Activated T-cell treated with anti-CD3 and anti-CD28 coated beads for 1 hour (primary cell): ENCODE measurements at places on chromosomes 3 and 15.

GRCh38 chr3:12316253-12316652 lies 27.4 kb downstream of the PPARG start:
- no peak for DNase-seq

- no peak for DNase-seq
Measured at GRCh38 chr3:154430014-154430413, at the start of gene GPR149. Gene GPR149, minus strand, starts transcription at chr3:154430190. Its CDS starts 575 bp downstream, at chr3:154429615.

GRCh38 chr3:23075496-23075895 lies 127.6 kb upstream of the UBE2E2 start:
- DNase-seq: no peak

- no peak for DNase-seq
Measured at GRCh38 chr15:33601461-33601860, 290.7 kb downstream of the RYR3 start.

- no peak for DNase-seq
Measured at GRCh38 chr3:39185326-39185958, 7.0 kb downstream of the XIRP1 start.

GRCh38 chr3:186217820-186218164 lies 108.9 kb upstream of the ETV5 start:
- no peak for DNase-seq

- DNase-seq: no peak
Measured at GRCh38 chr3:65439641-65440284, 599.0 kb downstream of the MAGI1 start.

- no peak for DNase-seq
Measured at GRCh38 chr3:187172929-187173328, 24.4 kb upstream of the RTP1 start.

- DNase-seq: no peak
Measured at GRCh38 chr3:194330160-194330559, 21.0 kb downstream of the CPN2 start.

GRCh38 chr3:150128126-150128525 lies 157.4 kb upstream of the PFN2 start:
- DNase-seq: no peak

DNA sequence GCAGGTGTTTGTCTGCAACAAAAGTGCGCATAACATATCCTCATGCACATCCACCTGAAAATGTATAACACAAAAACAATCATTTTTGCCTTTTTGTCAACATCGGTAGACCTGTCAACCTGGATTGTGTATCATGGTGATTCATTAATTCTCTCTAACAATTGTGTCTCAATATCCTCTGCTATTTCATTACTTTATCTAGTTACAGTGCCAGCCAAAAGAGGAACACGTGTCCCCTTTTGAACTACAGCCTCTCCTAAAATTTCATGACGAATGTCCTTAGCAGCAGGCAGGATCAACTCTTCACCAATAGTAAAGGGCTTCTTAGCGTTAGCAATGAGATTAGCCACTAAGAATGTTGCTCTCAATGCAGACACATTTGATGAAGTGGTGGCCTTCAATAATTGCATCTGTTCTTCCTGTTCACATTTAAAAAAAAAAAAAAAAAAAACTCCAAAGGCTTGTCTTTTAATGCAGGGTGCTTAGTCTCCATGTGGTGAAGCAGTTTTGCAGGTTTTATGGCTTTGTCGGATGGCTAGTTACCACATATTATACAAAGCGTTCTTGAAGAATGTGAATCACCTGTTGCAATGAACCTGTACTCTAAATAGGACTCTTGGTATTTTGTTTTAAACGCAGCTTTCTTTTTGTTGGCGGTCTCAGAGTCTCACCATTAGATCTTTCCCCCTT lies 45.7 kb upstream of the MCTP2 start:
- no peak for DNase-seq

DNA sequence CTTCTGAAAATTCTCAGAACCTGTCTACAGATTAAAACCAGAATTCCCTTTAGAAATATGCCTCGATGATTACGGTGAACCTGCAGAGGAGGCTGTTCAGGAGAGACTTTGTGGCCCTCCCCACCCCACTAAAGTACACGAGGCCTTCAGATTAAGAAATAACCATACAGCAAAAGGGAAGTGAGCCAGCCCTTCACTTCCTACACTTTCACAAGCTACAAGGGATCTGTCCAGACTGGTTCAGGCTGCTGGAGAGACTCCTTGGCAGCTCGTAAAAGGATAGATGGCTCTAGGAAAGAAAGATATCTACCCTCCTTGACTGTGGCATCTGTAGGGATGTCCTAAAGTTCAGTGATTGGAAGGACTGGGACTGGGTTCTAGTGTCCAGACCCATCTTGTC lies 102.6 kb downstream of the ALDH1A2 start:
- DNase-seq: no peak

DNA sequence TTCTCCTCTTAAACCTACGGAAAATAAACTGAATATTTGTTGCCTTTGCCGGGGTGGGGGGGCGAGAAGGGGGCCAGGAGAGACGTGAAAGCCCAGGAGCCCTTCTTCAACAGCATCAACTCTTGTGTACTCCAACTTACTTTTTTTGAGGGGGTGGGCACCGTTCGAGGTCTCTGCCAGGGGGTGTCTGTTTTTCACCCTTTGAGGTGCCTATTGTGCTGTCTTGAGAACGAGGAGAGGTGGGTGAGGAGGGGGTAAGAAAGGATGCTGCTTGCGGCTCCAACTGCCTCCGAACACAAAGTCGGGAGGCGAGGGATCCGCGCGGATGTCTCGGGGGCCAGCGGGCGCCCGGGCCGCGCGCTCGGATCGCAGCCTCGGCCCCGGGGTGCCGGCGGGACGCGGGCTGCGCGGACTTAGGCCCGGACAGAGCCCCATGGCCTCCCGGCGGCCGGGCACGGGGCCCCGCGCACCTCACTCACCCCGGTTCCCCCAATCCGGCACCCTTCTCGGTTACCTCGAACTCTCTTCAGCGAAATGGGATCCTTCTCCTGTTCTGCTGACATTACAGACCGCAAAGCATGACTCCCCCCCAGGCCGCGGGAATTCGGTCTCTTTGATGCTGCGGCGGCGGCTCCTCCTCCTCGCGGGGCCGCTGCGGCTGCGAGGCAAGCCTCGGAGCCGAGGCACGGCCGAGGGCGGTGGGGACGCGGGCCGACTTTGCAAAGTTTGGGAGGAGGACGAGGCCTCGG lies 650 bp downstream of the PYGO1 start:
- DNase-seq: no peak

- no peak for DNase-seq
Measured at GRCh38 chr3:63240381-63240902, 37.7 kb upstream of the SYNPR start.

DNA sequence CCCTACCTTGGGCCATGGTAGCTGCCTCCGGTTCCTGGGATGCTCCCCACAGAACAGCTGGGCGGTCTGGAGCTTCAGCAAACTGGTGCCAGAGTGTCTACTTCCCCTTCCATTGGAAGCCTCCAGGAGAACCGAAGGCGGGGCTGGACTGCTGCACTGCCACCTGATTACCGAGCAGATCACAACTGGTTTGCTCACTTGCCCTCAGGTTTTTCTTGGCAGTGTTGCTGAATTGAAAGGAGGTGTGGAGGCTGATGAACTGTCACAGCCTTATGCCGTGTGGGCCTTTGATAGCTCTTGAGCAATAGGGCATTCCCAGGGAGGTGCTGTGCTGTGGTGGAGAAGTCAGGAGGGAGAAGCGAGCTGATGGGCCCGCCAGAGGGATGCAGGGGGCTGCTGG lies at the start of gene TGM5:
TGM5 (minus strand) TSS at position 95 of the 400 bp plus-strand sequence; CDS start at position 16, 79 bp downstream.
- DNase-seq: no peak

DNA sequence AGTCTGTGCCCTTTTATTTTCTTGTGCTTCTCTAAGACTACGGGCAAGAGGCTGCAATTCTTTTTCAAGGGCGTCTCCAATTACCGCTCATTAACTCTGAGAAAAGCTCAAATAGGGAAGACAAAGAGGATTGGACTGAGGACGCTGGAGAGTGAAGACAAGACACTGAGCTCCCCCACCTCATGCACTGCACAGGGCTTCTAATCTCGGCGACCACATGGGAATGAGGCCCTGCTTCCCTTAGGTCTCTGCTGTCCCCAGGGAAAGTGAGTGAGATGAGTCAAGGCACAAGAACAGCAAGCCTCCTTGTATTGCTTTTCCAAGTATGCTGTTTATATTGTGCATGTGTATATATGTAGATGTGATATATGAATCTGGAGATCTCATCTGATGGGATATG lies 392.2 kb upstream of the CFAP20DC start:
- no peak for DNase-seq

- DNase-seq: no peak
Measured at GRCh38 chr3:64152086-64152485, 73.2 kb downstream of the PRICKLE2 start.

DNA sequence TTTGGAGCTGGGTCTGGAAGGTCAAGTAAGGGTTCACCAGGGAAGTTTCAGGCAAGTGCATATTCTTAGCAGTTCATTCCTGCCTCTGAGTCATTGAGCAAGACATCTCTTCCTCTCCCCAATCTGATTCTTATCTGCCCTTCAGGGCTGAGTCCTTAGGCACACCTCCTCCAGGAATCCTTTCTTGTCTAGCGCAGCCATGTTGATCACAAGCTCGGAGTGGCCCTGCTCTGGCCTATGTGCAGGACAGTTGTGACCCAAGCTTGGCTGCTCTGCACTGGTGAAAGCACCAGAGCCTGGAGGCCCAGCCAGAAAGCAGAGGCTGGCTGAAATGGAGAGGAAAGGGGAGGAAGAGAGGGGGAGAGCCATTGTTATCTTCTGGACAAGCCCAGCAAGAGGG lies 30.9 kb upstream of the MRPS22 start:
- DNase-seq: no peak

- DNase-seq: no peak
Measured at GRCh38 chr3:127846576-127846975, 24.3 kb upstream of the MGLL start.

DNA sequence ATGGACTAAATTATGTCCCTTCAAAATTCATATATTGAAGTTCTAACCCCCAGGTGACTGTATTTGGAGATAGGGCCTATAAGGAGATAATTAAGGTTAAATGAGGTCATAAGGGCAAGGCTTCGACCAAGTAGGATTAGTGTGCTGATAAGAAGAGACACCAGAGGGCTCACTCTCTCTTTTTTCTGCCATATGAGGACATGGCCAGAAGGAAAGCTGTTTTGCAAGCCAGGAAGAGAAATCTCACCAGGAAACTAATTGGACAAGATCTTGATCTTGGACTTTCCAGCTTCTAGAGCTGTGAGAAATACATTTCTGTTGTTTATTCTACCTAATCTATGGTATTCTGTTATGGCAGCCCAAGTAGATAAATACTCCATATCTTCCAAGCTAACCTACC lies 503.6 kb upstream of the NAALADL2 start:
- DNase-seq: no peak

DNA sequence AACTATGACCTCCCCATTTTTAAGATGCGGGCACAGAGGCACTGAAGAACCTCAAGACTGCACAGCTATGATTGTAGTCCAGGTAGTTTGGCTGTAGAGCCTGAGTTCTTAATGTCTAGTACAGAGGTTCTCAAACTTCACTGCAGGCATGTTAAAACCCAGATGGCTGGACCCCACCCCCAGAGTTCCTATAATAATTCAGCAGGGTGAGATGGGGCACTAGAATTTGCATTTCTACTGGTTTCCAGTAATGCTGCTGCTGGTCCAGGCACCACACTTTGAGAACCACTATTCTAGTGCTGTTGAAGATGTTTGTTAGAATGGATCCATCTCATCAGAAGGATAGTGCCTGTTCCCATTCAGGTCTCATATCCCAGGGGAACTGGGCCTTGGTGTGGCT lies 274.9 kb downstream of the ABHD5 start:
- DNase-seq: no peak

GRCh38 chr3:46929324-46929723 lies 47.2 kb downstream of the CCDC12 start:
- DNase-seq: no peak

GRCh38 chr15:25875566-25875965 lies 12.4 kb upstream of the ATP10A start:
- no peak for DNase-seq

DNA sequence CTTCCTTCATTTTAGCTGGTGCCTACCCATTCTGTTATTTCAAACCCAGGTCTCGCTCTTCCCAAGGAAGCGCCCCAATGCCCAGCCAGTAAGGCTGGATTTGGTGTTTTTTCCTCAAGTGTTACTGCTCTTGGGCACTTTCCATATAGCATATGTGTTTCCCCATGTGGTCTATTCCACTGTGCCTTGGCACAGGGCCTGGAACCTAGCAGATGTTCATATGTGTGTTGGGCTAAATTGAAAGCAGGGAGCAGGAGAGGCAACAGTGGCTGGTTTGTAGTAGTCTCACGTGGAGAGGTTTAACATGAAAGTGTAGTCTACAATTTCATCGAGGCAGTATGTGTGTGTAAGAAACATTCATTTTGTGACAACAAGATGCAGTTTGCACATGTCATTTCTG lies 48.2 kb upstream of the TEX264 start:
- no peak for DNase-seq

DNA sequence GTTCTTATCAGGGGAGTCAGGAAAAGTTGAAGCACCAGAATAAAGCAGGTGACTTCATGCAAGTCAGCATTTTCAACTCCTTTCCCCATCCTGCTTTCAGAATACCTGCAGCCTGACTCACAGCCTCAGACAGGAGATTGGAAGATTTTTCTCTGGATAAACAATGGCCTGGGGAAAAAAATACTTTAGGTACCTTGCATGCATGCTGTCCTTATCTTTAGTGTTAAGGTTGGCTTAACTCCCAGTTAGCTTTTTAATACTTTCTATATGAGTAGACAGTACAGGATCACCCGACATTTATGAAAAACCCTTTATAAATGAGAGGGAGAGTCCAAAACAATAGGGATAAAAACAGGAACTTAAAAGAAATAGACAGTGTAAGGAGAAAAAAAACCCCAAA lies 53.6 kb downstream of the PAK2 start:
- DNase-seq: no peak

DNA sequence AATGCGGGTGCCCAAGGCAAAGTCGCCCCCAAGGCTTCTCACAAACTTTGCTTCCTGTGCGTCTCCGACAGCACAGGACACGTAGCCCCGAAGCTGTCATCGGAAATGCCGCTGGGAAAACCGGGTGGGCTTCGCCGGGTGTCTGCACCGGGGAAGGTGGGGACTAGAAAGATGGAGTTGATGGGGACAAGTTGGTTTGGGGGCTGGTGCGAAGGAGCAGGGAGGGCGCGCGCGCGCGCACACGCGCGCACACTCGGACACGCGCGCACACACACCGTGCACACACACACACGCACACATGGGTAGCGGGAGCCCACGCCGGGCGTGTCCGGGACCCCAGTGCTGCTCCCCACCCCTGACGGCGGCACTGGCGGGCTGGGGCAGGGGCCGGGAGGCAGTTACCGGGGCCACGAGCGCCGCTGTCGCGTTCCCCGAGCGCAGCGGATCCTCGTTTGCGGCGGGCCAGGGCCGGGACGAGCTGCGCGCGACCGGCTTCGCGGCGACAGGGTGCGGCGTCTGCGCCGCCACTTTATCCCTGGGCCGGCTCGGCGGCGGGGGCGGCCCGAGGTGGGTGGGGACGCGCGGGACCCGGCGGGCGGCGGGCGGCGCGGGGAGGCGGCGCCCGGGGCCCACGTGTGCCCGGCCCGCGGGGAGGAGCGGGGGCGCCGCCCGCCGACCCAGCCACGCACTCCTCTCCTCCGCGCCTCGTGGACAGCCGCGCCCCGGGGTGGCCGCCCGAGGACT lies 539 bp upstream of the MGLL start:
- no peak for DNase-seq
